NCI-H526 treated with DMSO at 0.1 percent for 48 hours (cell line): ENCODE measurements at places on chromosomes 12 and 14.

DNA sequence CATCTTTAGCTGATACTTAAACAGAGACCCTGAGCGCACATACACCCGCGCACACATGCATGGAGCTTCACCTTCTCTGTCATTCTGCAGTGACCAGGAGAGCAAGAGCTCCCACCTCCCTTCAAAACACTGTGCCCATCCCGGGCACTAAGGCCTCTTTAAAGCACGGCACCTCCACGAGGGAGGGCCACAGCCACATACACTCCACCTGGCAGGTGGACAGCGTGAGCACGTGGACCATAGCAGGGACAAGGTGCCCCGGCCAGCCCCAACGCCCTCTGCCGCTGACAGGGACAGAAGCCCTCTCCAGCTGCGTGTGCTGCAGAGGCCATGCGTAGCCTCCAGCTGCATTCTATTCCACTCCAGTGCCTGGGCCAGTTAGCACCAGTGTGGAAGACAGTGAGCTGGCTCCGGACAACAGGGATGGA, 5.4 kb downstream of the GAPDH start:
- peak; percentile 32 for DNase-seq

- DNase-seq, result no peak
These were observed 102.6 kb upstream of the KRR1 start for GRCh38 chr12:75613981-75614380.

- no peak for DNase-seq
These were observed 306.7 kb downstream of the ZFP36L1 start for GRCh38 chr14:68486033-68486732.

DNA sequence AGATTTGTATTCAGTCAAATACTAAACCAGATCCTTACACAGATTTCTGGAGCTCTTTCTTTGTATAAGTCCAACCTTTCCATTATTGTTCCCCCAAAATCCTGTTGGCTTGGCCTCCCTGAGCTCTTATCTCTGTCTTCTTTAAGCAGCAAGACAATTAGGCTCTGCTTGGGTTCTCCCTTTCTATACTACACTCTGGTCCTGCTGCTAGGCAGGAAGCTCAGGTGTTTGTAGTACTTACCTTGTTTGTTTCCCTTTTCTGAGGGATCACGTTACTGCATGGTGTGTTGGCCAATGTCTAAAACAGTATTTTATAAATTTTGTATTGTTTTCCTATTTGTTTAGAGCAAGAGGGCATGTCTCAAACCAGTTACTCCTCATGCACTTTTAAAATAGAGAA, 192.9 kb downstream of the PRKD1 start:
- no peak for DNase-seq

- DNase-seq, result no peak
These were observed 278.7 kb upstream of the PRICKLE1 start for GRCh38 chr12:42868291-42868690.

- no peak for DNase-seq
These were observed 124.5 kb downstream of the KCNA5 start for GRCh38 chr12:5168148-5168547.
